ENCODE measurements at places on chromosomes 1 and 21.

GRCh38 chr1:204685236-204686006, at the start of gene LRRN2:
Gene LRRN2, minus strand, starts transcription at chr1:204685738. Its CDS starts 65,746 bp downstream, at chr1:204619992.
- peak; percentile 40 for DNase-seq

GRCh38 chr1:223737342-223737741, 25.0 kb downstream of the CAPN2 start:
- no peak for DNase-seq

GRCh38 chr21:37223804-37224345, 43.3 kb downstream of the VPS26C start:
- no peak for DNase-seq

DNA sequence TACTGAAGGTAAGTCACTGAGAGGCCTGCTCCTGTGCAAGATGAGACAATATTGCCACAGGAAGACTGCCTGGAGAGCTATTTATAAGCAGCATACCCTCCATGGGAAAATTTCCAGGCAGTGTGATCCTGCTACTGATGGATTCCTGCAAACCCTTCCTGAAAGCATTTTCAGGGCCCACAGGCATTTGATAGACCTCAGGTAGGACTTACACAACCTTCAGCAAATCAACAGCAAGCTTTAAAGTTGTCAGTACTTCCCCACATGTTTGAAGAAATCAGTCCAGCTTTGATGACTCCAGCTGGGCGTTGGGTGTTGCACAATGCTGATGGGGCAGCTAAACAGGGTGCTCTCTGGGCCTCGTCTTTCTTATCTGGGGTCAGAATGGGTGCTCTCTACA, 108.8 kb downstream of the PLXNA2 start:
- DNase-seq: no peak

GRCh38 chr21:39774227-39774626, 29.2 kb downstream of the IGSF5 start:
- no peak for DNase-seq

- no peak for DNase-seq
Measured at GRCh38 chr1:212247179-212247721, 38.0 kb upstream of the PPP2R5A start.

- peak; percentile 38 for DNase-seq
Measured at GRCh38 chr1:167533851-167534300, 15.5 kb upstream of the CD247 start.

DNA sequence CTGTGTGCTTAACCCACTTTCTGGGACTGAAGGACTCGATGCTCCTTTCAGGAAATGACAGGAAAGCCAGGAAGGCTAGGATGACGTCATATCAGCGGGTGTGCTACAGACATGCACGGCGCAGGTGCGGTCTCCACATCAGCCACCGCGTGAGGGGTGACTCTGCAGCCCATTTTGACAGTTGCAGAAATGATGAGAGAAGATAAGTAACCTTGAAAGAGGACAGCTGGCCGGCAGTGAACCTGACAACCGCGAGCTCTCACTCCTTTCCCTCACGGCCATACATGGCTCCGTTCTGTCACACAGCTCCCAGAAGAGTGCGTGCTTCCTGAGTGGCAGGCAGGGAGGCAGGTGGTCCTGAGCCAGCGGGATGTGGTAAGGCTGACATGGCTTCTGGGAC, 1.7 kb upstream of the KRTAP10-5 start:
- no peak for DNase-seq

- DNase-seq: no peak
Measured at GRCh38 chr1:15753776-15754175, 4.8 kb upstream of the FBLIM1 start.

GRCh38 chr1:60952612-60953111, 129.7 kb upstream of the NFIA start:
- DNase-seq: peak; percentile 96

DNA sequence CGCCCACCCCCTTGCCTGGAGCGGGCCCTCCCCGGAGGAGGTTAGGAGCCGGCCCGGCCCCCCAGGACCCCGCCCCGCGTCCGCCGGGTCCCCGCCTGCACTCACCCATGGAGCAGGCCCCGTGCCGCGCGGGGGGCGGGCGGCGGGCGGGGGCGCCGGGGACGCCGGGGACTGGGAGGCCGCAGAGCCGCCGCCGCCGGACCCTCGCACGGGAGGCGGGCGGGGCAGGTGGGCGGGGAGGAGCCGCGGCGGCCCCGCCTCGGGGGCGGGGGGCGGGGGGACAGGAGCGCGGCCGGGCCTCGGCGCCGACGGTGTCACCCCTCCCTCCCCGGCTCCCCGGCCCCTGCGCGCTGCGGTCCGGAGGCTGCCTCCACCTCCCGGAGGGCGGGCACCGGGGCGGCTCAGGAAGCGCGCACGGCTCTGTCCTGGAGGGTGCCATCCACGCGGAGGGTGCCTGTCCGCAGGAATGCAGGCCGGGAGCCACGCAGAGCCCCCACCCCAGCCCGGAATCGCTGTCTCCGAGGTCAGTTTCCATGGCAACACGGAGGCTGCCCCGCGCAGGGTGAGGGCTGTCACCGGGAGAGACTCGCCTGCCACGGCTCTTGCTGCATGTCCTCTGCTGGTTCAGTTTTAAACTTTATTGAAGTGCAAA, 5.9 kb upstream of the PLEKHG5 start:
- peak; percentile 55 for DNase-seq

GRCh38 chr1:61088163-61088974, 6.0 kb downstream of the NFIA start:
- no peak for DNase-seq

- DNase-seq: no peak
Measured at GRCh38 chr1:1441002-1441888, 5.8 kb downstream of the VWA1 start.

DNA sequence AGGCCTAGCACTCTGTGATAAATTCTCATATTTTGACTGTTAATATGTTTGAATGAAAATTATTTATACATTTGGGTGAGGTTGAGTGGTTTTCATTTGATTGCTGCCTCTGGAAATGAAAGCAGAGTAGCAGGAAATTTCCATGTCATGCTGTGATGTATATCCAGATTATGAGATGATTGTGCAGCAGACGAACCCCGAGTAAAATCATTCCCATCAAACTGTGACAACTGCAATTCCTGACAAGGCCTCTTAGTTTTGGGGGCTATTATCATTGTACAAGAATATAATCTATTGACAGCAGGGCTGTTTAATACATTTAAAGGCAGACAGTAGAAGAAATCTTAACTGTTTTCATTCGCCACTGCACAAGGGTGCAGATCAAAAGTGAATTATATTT, 134.8 kb downstream of the ATG4C start:
- DNase-seq: no peak

- DNase-seq: peak; percentile 88
Measured at GRCh38 chr1:210558302-210558701, 229.6 kb downstream of the HHAT start.

DNA sequence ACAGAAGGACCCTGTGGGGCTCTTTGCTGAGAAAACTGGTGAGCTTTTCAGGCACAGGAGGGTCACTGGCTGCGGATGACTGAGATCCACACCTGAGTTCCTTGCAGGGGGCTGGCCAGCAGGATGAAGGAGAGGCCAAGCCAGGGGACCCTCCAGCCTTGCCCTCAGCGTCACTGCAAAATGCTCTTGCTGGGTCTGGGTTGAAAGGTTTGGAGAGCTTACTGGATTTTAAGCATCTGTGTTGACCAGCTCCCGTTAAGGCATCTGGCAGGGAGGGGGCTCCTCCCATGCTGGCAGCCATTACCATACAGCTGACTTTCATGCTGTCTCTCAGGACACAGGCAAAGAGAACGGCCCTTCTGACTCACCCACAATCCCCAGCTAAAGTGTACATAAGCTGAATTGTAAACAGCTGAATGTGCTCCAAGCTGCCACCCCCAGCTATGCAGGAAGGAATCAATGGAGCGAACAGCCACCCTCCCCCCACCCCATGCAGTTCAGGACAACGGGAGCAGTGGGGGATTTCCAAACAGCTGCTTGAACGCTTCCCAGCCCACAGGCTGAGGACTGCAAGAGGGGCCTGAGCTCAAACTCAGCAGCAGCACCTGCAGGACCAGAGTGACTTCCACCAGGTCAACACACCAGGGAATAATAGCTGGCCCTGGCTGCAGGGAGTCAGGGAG, 21.3 kb upstream of the A3GALT2 start:
- DNase-seq: peak; percentile 71

GRCh38 chr1:245575710-245576109, 420.9 kb downstream of the KIF26B start:
- DNase-seq: no peak

DNA sequence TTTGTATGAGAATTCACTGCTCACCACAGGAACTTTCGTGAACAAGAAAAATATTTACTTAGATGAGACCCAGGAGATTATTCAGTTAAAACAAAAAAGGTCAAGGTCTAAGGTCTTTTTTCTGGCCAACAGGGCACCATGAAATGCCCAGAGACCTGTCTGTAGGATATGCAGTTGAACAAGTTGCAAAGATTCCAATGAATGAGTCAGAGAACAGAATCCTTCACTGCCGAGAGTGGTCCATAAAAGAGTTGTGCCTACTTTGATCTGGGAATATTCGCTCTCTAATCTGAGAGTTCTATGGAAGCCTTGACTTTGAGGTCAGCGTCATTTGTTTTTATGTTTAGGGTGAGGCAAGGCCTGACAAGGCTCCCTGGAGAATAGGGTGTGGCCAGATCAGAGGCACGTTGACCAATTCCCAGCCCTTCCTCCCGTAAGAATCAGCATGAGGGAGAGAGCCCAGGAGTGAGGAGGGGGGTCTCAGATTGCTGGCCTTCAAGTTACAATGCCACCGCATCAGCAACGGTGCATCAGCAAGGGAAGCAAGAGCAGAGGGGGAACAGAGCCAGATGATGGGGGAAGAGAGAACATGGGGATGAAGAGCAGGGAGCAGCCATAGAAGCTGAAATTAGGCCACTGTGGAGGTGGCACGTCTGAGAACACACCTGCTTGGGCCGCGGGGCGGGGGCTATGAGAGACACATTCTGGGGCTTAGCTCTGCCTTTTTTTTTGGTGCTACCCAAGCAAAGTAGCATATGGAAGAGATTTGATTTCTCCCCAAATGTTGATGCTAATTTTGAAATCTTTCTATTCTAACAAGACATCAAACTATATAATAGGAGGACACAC, 206.4 kb upstream of the RAB4A start:
- no peak for DNase-seq

GRCh38 chr1:3907031-3907534, 7.0 kb upstream of the C1orf174 start:
- no peak for DNase-seq

- DNase-seq: no peak
Measured at GRCh38 chr1:25739341-25739740, 60.7 kb upstream of the SELENON start.

- peak; percentile 62 for DNase-seq
Measured at GRCh38 chr1:228849011-228849541, 113.8 kb downstream of the RHOU start.

- peak; percentile 79 for DNase-seq
Measured at GRCh38 chr1:108560189-108560873, 431 bp downstream of the EEIG2 start.

DNA sequence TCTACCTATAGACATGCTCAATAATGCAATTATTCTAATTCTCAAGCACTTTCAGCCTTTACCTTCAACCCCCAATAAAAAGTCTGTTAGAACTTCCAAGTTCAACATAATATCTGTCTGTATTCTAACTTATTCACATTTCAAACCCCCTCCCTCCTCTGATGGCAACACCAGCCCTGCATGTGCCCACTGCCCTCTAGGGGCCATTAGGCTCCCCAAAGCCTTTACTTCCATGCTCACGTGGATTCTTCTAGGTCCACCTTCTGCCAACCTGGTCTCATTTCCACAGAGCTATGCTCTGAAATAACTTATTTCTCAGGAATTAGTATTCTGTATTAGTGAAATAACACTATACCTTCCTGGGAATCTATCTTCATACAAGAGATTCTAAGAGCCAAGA, 22.2 kb upstream of the KPRP start:
- DNase-seq: no peak
